Neural crest cell (in vitro differentiated cells): ENCODE measurements at places on chromosomes 3 and 15.

DNA sequence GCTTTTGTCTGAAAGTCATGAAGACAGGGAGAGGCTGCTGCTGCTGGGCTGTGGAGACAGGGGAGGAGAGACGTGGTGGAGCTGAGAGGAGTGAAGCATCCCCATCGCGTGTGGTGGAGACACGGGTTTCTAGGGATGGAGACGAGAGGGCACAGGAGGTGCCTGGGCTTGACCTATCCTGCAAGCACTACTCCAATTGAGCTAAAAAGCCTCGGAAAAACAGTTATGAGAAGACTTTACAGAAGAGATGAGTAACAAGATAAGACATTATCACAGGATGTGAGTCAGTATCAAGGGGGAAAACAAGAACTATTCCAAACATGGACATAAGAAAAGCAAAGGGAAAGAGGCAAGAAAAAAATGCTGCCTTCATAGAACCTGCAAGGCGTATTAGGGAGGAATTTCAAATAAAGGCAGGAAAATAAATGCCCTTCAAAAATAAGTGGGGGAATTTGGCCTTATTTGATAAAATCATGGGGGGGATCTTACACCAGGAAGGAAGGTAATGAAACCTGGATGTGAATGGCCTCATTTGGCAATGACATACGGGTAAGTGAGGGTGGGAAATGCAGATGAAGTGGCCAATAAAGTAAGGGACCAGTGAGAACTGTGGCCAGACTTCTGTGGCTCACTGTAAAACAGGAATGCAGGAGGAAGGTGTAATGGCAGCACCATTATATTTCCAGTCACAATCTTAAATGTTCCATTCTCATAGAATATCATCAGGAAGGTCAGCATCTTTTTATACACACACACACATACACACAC, 97.9 kb downstream of the PLD1 start:
- no peak for DNase-seq
- no peak overlapping the region for H3K4me3 ChIP-seq
- H3K27ac ChIP-seq, result no peak overlapping the region
- H3K36me3 ChIP-seq, result peaks cover 10% of the 10 kb centered on the region
- no peaks in the 10 kb centered on the region for H3K27me3 ChIP-seq

DNA sequence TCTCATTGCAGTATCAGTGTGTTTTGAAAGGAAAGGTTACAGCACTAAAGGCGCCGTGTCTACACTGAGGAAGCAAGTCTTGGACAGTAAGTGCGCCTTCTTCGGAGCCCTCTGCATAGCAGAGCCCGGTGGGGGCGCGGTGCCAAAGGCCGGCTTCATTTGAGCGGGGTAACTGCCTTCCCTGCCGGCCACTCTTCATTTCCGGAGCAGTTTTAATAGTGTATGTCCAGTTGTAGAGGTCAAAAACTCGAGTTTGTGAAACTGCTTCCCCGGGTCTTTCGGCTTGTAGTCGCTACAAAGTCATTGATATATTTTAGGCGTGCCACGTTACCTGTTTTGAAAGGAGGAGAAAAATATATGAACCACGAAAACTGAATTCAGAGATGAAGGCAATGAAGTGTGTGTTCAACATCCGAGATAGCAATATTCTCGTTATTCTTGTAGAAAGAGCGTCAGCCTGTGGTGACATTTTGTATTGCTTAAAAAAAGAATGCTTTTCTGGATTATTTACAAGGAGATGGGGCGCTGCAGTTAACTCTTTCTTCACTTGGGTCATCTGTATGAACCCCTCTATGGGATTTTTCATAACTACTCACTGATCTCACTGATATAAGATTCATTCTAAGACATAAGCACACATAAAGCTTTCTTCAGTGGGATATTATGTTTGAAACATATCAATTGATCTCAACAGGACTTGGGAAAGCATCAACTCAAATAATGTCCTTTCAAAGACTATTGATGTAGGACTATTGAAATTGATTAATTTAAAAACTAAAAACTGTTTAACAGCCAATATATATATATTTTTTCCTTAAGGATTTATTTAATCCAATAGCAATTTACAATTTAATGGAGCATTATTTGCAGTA, 3.0 kb downstream of the ALCAM start:
- peak; percentile 41 for DNase-seq
- H3K27me3 ChIP-seq, result peaks cover 42% of the 10 kb centered on the region
- H3K36me3 ChIP-seq, result no peaks in the 10 kb centered on the region
- H3K4me3 ChIP-seq, result peak overlapping the region; percentile 88
- H3K27ac ChIP-seq, result no peak overlapping the region

DNA sequence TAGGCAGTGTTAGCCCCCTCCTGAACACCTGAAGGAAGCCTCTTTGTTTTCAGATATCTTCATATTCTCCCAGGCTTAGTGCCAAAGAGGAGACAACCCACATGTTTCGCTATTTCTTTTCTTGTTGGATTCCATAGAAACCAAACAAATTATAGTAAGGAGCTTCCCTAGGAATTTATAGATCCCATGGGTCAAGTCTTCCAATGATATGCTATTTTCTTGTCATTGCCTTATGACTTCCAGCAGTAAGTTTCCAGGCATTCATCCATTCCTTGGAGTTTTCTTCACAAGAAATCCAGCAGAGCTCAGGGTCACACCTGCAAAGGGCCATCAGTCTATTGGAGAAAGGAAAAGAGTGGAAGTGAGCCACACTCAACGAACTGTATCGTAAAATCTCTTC, 9.9 kb upstream of the KCNMB2 start:
- DNase-seq, result no peak
- H3K27ac ChIP-seq, result no peak overlapping the region
- H3K4me1 ChIP-seq, result peaks cover 7% of the 10 kb centered on the region
- no peaks in the 10 kb centered on the region for H3K27me3 ChIP-seq
- no peak overlapping the region for H3K4me3 ChIP-seq

DNA sequence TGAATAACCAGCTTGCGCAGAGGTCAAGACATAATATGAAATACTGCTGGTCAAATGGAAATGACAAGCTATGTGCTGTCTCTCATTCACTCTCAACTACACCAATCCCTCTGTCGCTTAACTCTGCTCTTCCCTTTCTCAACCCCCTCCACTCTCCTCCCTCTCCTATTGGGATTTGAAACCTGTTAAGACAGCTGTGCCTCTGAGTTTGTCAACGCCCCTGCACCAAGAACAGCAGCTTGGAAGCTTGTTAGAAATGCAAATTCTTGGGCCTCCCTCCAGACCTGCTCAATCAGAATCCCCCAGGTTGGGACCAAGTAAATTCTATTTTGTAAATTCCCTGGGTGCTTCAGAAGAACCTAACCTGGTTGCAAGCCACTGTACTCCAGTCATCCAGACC, 149.7 kb upstream of the ATP2B2 start:
- peaks cover 43% of the 10 kb centered on the region for H3K27me3 ChIP-seq
- H3K27ac ChIP-seq, result peak overlapping the region; percentile 78
- H3K36me3 ChIP-seq, result no peaks in the 10 kb centered on the region

DNA sequence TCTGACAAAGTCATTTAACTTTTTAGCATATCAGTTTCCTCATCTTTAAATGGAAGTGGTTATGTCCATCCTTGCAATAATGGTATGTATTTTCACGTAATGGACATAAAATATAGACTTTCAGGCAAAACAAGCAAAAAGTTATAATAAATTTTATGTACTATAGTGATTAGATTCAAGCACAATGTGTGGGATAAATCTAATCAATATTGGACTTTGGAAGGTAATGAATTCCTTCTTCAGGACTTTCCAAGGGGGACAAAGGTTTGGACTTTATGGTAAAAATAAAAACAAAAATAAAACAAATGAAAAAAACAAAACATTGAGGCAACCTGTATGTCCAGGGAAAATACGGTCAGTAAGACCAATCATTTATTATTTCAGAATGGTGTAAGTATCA, 357.7 kb downstream of the ROBO1 start:
- H3K36me3 ChIP-seq, result no peaks in the 10 kb centered on the region
- no peaks in the 10 kb centered on the region for H3K4me1 ChIP-seq
- DNase-seq, result no peak
- no peak overlapping the region for H3K27ac ChIP-seq

DNA sequence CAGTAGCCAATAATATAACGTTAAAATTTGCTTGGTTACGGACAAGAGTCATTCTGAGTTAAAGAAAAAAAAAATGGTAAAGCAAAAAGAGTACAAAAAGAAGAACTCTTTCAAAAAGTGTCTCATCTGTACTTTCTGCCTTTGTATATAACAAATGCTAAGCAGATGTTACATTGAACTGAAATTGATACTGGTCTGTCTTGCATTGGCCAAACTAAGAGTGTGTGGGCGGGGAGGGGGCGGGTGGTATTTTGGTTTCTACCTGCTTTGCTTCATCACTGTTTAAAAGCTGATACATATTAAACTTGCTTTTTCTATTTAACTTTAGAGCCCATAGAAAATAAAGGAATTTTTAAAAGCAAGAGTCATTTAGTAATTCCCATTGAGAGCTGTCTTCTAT, 215.0 kb upstream of the THBS1 start:
- peaks cover 7% of the 10 kb centered on the region for H3K36me3 ChIP-seq
- no peak overlapping the region for H3K4me3 ChIP-seq
- no peak for DNase-seq
- no peaks in the 10 kb centered on the region for H3K4me1 ChIP-seq
- no peak overlapping the region for H3K27ac ChIP-seq

- H3K36me3 ChIP-seq, result no peaks in the 10 kb centered on the region
- no peaks in the 10 kb centered on the region for H3K4me1 ChIP-seq
- no peak overlapping the region for H3K27ac ChIP-seq
- H3K27me3 ChIP-seq, result no peaks in the 10 kb centered on the region
- no peak for DNase-seq
Measured at GRCh38 chr3:161567577-161568361, 71.2 kb downstream of the OTOL1 start.

- no peak overlapping the region for H3K27ac ChIP-seq
- H3K4me1 ChIP-seq, result no peaks in the 10 kb centered on the region
- no peaks in the 10 kb centered on the region for H3K27me3 ChIP-seq
- no peak for DNase-seq
Measured at GRCh38 chr15:36694574-36694973, 115.1 kb downstream of the CDIN1 start.

DNA sequence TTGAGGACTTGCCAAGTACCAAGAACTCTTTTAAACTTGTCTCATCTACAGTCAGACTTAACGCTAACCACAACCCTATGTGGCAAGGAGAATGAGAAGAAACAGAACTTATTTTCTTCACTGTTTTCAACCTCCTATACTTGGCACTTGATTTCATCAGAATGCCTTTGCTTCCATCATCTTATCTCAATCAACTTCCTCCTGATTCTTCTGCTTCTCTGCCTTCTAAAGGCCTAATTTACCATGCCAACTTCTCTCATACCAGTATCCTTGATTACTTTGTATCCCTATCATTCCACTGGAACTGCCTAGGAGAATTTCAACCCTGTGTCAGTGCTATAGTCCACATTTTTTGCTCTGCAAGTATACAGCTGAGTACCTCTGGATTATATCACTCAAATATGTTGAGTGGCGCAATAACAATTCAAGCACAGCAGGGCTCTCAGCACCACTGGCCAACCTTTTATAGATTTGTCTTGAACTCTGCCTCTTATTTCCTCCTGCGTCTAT, 413.6 kb downstream of the ROBO1 start:
- no peak for DNase-seq
- no peaks in the 10 kb centered on the region for H3K4me1 ChIP-seq
- H3K4me3 ChIP-seq, result no peak overlapping the region
- H3K27ac ChIP-seq, result no peak overlapping the region
- H3K27me3 ChIP-seq, result no peaks in the 10 kb centered on the region

DNA sequence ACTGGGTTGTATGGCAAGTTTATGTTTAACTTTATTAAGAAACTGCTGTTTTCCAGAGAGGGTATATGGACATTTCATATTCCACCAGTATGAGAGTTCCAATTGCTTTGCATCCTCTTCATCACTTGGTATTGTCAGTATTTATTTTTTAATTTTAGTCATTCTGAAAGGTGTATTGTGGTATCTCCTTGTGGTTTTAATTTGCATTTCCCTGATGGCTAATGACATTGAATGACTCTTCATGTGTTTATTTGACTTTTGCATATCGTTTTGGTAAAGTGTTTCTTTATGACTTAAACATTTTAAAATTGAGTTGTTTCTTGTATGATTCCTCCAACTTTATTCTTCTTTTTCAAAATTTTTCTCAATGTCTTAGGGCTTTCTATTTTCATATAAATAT, 44.4 kb downstream of the IL1RAP start:
- no peak for DNase-seq
- H3K36me3 ChIP-seq, result peaks cover 3% of the 10 kb centered on the region
- H3K27me3 ChIP-seq, result no peaks in the 10 kb centered on the region
- no peak overlapping the region for H3K4me3 ChIP-seq

- H3K36me3 ChIP-seq, result no peaks in the 10 kb centered on the region
- H3K27ac ChIP-seq, result no peak overlapping the region
- DNase-seq, result no peak
- peaks cover 8% of the 10 kb centered on the region for H3K27me3 ChIP-seq
- no peaks in the 10 kb centered on the region for H3K4me1 ChIP-seq
Measured at GRCh38 chr15:86001200-86001599, 78.5 kb upstream of the AGBL1 start.

GRCh38 chr3:47890828-47891612, 88.1 kb downstream of the DHX30 start:
- no peak for DNase-seq
- no peaks in the 10 kb centered on the region for H3K27me3 ChIP-seq
- peak overlapping the region; percentile 75 for H3K4me3 ChIP-seq
- H3K27ac ChIP-seq, result peak overlapping the region; percentile 98
- peaks cover 22% of the 10 kb centered on the region for H3K36me3 ChIP-seq
- H3K4me1 ChIP-seq, result peaks cover 71% of the 10 kb centered on the region

DNA sequence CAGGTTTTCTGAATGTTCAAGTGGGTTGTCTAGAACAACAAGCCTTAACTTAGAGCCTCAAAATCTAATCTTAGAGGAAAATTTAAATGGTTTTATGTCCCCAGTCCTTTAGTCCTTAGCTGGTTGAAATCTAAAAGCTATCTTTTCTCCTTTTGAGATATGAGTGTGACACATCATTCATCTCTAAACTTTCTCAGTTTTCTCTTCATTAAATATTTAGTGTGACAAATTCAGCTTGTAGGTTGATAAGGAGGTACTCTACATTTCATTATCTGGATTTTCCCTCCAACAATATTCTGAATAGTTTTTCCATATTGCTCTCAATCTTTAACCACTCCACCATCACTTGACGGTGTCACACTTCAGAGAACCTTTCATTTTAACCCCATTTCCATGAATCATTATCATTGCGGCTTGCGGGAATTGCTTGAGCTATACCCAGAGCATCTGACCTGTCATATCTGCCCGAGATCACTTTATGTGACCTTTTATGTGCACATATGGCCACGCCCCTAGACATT, 16.1 kb upstream of the ATP8B4 start:
- H3K4me1 ChIP-seq, result peaks cover 5% of the 10 kb centered on the region
- no peaks in the 10 kb centered on the region for H3K36me3 ChIP-seq
- no peak for DNase-seq
- H3K27me3 ChIP-seq, result no peaks in the 10 kb centered on the region

- peak overlapping the region; percentile 44 for H3K4me3 ChIP-seq
- peaks cover 36% of the 10 kb centered on the region for H3K27me3 ChIP-seq
- H3K27ac ChIP-seq, result no peak overlapping the region
- DNase-seq, result no peak
Measured at GRCh38 chr15:91855684-91856489, 2.4 kb downstream of the SLCO3A1 start.
